WTC11 (cell line): ENCODE measurements at places on chromosomes 13 and 19.

GRCh38 chr13:24275041-24275440 lies 34.3 kb upstream of the C1QTNF9 start:
- DNase-seq, result no peak

- no peak for DNase-seq
Measured at GRCh38 chr13:89097994-89098393, 1426.8 kb downstream of the SLITRK5 start.

GRCh38 chr13:41313659-41314197 lies 2.7 kb downstream of the NAA16 start:
- DNase-seq, result no peak

GRCh38 chr19:50328224-50328872 lies 829 bp downstream of the KCNC3 start:
- peak; percentile 49 for DNase-seq

- DNase-seq, result no peak
Measured at GRCh38 chr19:52871466-52871865, 14.0 kb upstream of the ZNF468 start.

DNA sequence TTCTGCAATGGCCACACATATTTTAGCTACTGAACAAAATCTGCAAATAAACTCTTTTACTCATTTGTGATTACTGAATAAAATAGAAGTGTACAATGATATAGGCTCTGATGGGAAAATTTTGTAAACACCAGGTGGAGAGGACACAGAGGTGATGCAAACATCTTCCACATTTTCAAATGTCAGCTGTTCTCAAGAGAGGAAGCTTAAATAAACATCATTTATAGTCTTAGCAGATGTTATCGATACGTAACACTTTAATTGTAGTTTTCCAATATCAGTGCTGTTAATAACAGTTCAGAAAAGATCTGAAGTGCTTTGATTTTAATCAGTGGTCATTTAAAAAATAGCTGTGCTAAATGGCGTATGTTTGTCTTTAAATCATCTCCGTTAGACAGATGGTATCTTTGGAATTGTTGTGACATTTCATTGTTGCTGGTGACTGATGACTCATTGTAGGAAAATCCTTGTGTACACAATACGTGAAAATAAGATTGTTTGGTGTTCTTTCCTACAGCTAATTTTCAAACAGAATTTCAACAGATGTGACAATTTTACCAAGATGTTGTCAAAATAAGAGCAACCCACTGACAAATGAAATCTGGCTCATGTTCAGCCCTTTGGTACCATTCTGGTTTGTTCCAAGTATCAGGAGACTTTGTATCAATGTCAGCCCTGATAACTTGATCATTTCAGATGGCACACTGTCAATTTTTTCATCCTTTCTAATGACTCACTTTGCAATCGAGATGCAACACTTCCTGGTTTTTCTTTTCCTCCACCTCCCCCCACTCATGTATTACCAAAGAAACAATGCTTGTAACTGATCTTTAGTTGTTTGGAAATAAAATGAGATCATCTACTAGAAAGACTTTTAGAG lies 516.0 kb downstream of the DCT start:
- DNase-seq, result no peak

- no peak for DNase-seq
Measured at GRCh38 chr13:40217675-40218074, 448.8 kb downstream of the FOXO1 start.

GRCh38 chr13:101262306-101262705 lies 154.0 kb downstream of the NALCN start:
- DNase-seq, result no peak

- no peak for DNase-seq
Measured at GRCh38 chr13:83085186-83085900, 796.9 kb downstream of the SLITRK1 start.

DNA sequence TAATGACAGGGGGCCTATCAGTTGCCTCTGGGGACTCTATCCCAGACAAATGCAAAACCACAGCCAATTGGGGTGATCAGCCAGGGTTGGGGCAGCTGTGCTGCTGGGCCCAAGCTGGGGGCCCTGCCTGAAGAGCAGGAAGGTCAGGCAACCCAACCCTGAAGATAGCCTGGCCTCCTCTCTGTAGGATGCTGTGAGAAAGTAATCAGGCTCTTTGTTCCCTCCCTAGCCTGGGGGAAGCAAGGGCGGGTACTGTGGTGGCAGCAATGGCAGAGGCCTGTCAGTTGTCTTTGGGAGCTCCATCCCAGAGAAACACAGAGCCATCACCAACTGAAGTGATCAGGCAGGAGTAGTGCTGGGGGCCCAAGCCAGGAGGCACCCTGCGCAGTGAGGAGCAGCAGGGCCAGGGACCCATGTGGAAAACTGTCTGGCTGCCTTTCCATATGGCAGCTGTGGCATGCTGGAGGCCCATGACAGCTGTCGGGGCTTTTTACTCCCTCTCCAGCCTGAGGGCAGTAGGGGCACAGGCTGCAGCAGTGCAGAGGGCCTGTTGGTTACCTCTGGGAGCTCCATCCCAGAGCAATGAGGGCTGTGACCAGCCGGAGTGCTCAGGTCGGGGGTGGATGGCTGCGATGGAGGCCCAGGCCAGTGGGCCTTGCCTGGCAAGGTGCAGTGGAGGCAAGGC lies 73.6 kb upstream of the ATP12A start:
- no peak for DNase-seq

GRCh38 chr13:50129081-50129705 lies 113.9 kb downstream of the KCNRG start:
- no peak for DNase-seq

DNA sequence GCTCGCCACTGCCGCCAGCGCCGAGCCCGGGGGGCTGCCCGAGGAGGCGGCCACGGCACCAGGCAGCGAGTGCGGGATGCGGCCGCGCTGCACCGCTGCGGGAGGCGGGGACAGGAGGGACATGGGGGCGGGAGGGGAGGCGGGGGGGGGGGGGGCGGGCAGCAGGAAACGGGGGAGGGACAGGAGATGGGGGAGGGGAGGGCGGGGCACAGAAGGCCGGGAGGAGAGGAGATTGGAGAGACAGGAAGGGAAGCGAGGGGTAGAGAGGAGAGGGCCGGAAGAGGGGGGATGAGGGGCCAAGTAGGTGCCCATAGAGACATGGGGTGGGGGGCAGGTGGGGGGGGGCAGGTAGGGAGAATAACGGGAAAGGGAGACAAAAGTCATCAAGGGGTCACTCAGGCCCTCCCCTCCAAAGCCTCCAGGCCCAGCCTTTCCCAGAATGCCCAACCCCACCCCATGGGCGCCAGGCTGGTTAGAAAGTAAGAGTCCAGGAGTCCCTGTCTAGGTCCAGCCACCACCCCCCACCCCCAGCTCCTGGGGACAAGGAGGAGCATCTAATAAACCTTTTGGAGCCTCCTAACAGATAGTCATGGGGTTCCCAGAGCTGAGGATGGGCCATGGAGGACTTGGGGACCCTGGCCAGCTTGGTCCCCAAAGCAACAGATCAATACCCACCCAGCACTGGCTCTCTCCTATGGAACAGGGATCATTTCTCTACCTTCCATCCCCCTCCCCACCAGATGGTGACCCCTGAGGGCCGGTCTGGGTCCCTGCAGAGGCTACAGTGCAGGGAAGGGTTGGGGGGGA lies 9.5 kb downstream of the NR2F6 start:
- peak; percentile 62 for DNase-seq

DNA sequence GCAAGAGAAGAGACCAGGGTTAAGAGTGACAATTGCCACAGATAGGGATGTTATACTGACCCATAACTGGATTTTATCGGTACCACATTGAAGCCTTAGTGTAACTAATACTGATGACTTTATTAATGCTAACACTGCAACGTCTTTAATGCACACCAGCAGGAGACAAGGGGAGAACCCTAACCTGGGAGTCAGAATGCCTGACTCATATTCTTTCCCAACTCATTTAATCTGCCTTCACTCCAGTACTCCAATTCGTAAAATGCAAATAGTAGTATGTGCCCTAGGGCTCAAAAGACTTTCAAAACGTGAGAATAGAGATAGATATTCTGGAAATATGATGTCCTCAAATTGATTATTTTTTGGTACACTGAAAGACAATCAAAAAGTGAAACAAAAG lies 62.4 kb downstream of the GPC6 start:
- no peak for DNase-seq

DNA sequence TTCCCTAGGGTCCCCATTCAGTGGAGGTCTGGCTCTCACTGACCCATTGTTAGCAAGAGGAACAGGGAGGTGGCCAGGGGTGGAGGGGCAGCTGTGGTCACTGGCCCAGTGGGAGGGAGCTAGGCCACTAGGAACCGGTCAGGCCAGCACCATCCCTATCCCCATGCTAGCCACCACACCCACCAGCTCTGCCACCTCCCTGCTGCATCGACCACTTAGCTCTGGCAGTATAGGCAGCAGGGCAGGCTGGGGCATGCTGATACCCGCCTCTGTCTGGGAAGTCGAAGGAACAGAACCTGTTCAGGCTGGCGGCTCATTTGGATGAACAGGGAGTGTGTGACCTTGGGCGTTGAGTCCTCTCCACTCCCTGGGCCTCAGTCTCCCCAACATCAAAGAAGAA lies 4.7 kb downstream of the PPP1R13L start:
- no peak for DNase-seq

DNA sequence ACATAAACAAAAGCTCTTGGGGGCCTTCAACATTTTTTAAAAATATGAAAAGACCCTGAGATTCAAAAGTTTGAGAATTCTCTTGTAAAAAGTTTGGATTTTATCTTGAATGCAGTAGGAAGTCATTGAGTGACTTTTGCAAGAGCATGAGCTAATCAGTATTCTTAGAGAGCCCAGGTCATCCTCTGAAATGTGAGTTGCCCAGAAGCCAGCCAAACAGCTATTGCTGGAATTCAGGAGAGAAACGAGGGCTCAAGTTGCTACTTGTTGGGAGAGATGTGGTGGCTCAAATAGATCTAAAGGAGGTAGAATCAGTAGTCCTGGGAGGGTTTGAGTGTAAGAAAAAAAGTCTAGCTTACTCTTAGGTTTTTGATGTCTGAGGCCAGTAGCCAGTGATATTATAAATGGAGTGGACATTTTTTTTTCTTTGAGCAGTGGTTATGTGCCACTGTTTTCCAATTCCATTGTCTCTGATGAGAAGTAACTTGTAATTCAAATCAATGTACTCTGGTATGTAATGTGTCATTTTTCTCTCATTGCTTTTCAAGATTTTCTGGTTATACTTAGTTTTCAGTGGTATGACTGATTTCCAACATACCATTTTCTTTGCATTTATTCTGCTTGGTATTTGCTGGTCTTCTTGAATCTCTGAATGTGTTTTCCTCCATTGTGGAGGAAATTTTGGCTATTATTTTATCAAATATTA lies 30.7 kb downstream of the LMO7 start:
- DNase-seq, result no peak

DNA sequence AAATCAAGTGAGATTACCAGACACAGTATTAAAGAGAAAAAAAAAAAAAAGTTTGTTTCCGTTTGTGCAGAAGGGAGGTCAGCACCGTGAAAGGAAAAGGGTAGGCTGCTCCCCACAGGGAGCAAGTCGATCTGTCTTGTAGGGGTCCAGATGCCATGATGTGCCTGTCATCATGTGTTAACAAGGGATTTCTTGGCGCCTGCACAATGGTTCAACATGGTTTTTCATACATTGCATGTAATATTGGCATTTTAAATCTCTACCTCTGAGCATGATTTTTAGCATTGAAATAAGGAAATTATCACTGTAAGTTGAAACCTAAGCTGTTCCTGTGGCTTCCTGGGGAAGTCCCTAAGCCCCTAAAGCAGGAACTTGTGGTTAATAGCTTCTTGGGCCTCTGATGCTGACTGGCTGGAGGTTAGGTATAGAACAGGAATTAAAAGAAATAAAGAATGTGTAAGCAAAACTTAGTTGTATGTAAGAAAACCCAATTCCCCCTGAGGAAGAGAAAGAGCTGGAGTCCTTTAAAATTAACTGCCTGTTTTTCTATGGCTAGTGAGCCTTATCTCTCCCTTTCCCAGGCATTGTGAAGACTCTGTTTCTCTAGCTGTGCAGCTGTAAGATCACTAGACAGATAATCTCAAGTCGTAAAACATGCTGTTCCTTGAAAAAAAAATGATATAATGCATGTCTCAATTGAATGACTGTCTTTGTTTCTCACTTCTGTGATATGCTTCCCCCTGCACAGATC lies 7.4 kb upstream of the FCGBP start:
- no peak for DNase-seq

DNA sequence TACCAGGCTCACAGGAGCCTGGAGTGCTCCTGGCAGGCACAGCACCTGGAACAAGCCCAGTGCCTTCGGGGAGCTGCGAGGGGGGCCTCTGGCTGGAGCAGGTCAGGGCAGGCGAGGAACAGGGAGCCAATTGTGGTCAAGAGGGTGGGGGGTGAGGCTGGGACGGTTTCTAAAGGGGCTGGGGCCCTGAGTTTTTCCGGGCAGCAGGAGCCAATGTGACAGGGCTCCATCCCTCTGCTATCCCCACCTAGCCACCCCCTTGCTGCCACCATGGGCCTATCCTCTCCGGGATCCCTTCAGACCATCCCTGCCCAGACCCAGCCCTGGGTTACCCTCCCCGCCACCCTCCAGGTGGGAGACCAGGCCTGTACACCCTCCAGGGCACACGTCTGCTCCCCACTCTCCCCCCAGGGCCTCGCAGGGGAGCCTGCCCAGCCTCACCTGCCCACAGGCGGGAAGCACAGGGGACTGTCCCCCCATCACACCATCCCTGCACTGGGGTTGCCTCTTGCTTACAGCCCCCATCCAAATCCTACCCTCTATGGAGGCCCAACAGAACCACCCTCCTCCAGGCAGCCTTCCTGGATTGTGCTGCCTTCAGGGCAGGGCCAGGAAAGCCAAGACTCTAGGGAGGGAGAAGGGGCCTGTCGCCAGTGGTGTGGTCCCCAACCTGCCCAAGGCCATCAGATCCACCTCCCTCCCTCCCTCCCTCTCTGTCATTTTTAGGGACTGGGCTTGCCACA lies 121.0 kb downstream of the URI1 start:
- DNase-seq, result no peak

DNA sequence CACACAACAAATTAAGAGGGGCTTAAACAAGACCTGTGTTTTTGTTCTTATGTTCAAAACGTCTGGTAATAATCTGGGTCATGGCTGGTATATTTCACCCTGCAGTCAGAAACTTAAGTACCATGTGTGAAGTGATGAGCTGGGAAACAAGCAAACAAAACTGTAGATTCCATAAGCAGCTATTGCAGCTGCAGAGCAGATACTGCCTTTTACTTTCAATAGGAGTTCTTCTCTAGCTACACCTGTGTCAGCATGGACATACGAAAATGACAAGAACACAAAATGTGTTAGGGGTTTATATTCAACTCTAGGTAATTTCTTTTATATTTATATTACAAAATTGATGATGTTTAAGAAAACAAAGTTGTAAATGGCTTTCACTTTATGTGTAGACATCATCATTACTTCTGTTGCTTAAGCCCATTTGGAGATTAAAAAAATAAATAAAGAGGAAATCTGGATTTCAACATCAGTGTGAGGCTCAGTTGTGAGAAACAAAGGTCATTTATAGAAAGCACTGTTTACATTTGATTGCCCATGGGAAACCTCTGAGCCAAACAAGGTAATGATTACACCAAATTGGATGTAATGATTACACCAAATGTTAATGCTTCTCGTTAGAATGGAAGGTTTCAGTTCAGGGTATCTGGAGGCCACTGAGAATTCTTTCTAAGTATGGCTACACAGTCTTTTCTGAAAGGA lies 451.0 kb upstream of the SLC10A2 start:
- no peak for DNase-seq

- DNase-seq, result no peak
Measured at GRCh38 chr19:33234736-33235135, 9.1 kb upstream of the SLC7A10 start.

- no peak for DNase-seq
Measured at GRCh38 chr19:39913682-39914333, 20.6 kb downstream of the FCGBP start.

GRCh38 chr13:113573065-113573464 lies 11.5 kb upstream of the TFDP1 start:
- no peak for DNase-seq
